ENCODE measurements at places on chromosomes 7 and 10.

- no peak for DNase-seq
Observed at GRCh38 chr7:113873554-113874151, 45.2 kb downstream of the PPP1R3A start.

DNA sequence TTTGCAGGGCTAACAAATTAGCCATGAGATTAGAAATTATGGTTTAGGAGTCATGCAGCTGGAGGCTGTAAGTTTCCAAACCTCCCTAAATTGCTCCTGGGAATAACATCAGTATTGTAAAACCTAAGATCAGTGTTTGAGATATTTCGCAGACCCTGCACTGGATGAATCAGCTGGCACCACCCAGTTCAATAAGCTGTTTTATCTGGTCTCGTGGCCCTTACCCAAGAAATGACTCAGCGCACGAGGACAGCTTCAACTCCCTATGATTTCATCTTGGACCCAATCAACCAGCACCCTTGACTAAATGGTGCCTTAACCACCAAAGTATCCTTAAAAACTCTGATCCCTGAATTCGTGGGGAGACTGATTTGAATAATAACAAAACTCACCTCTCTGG lies 482.0 kb upstream of the PCDH15 start:
- DNase-seq, result no peak

GRCh38 chr7:20244334-20245120 lies 27.3 kb upstream of the MACC1 start:
- no peak for DNase-seq

- no peak for DNase-seq
Observed at GRCh38 chr7:44288811-44289340, 36.5 kb downstream of the CAMK2B start.

DNA sequence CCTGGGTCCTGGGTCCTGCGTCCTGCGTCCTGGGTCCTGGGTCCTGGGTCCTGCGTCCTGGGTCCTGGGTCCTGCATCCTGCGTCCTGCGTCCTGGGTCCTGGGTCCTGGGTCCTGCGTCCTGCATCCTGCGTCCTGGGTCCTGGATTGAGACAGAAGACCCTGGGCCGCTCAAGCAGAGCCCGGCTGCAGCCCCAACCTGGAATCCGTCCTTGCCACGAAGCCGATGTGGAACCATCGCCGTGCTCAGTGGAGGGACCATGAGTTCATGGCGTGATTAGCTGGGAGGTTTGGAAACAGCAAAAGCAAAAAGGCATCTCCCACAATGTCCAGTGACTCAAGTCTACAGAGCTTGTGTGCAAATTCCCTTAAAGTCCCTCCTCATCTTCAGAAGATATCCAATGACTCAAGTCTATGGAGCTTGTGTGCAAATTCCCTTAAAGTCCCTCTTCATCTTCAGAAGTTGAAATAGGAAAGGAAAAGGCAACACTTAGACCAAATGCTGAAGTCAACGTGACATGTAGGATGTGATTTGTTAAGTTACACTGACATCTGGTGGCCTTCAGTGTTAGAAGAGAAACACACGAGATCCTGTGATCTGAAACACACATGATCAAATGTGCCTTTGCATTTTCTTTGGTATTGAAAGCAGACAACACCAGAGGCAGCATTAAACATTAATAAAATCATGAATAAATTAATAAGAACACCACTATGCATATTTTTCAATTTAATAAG lies 179.9 kb downstream of the PTPRN2 start:
- peak; percentile 30 for DNase-seq

GRCh38 chr7:20449176-20449575 lies 118.5 kb downstream of the ITGB8 start:
- DNase-seq, result no peak

GRCh38 chr7:158617737-158618128 lies 30.1 kb upstream of the PTPRN2 start:
- DNase-seq, result no peak

GRCh38 chr7:156091519-156092080 lies 279.3 kb upstream of the SHH start:
- no peak for DNase-seq

- DNase-seq, result no peak
Observed at GRCh38 chr7:9796241-9796640, 1177.4 kb upstream of the PHF14 start.

DNA sequence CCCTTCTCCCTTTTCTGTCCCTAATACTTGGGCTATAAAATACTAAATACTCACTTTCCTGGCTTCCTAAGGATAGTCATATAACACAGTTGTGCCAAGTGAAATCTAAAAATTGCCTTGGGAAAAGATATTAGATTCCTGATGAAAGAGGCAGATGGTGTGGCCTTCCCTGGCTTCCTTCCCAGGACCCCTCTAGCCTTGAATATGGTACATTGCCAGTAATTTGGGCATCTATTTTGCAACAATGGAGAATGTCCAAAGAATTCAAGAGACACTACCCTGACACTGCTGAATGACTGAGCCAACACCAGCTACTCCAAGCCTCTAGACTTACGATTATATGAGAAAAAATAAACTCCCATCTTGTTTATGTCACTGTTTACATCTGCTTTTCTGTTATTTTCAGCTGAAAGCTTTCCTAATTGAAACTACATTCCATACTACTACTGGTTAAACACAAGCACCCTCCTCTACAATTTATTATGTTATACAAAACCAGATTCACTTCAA lies 17.9 kb downstream of the COPG2 start:
- DNase-seq, result no peak

DNA sequence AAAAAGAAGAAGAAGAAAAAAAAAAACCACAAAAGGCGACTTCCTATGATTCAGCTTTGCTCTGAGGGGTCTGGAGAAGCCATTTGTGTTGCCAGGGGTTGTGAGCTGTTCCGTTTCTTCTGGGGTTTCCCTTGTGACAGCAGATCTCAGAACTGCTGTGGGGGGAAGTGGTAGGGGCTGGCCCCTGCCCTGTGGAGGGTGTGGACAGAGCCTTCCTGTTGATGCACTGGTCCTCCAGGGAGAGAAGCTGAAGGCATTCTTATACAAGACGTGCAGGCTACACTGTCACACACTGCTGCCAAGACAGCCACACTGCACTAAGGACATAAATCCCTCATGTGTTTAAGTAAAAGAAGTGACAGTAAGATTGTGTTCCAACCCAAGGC lies 17.3 kb upstream of the CSGALNACT2 start:
- no peak for DNase-seq

DNA sequence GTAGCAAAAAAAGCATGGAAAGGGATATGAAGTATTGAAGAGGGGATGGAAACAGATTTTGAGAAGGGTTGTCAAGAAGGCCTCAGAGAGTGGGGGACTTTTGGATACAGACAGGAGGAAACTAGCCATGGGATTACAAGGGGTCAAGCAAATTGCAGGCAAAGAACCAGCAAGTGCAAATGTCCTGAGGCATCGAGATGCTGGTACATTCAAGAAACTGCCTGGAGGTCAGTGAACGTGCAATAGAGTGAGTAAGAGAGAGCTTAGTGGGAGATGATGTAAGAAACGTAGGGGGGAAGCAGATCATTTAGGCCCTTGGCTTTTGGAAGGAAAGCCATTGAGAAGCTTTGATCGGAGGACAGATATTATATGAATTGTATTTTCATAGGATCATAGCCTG lies 227.4 kb upstream of the AGK start:
- no peak for DNase-seq

GRCh38 chr10:96585736-96586418 lies 935 bp downstream of the TM9SF3 start:
- DNase-seq, result no peak

DNA sequence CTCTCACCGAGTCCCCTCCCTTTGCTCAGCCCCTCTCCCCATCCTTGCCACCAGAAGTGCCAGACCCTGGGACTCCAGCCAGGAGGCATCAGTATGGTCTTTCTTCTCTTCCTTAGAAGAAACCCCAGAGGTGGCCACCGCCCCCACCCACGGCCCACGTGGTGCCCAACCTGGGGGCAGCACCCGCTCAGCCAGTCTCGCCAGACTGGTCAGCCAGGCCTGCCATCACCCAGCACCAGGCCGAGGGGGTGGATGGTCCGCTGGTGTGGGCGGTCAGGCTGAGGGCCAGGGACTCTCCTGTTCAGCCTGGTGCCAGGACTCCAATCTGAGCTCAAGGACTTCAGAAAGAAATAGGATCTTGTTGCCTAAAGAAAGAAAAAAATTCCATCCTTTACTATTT lies 5.8 kb upstream of the CLDN4 start:
- DNase-seq, result no peak

DNA sequence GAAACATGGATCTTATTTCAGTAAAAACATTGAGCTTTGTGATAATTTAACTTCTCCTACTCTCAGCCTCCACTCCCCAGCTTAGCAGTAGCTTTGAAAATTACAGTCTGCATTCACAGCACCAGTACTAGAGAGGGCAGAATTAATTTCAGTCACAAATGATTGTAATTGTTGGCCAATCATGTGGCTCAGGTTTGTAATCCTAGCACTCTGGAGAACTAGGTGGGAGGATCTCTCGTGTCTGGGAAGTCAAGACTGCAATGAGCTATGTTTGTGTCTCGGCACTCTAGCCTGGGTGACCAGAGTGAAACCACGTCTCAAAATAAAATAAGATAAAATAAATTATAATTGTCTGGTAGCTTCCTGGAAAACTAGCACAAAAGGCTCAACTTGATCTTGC lies 620.9 kb downstream of the TNS3 start:
- no peak for DNase-seq

DNA sequence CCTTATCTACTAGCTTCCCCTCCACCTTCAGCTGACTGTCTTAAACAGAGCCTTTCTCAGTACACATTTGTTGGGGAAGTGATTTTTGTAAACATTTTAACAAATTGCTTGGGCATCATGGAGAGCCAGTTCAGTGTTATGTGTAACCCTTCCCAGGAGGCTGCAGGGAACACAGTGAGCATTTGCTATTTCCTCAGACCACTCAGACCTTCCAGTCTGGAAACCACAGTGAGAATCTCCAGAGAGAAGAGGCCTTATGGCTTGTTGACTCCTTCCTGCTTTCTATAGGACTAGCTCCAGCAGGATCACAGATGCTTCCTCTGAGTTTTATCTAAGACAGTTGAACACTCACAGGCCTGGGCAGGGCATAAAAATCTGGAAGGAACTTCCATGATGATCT lies 409.8 kb upstream of the NPVF start:
- no peak for DNase-seq

GRCh38 chr10:42553064-42553407 lies 85.3 kb downstream of the ZNF33B start:
- DNase-seq, result no peak

DNA sequence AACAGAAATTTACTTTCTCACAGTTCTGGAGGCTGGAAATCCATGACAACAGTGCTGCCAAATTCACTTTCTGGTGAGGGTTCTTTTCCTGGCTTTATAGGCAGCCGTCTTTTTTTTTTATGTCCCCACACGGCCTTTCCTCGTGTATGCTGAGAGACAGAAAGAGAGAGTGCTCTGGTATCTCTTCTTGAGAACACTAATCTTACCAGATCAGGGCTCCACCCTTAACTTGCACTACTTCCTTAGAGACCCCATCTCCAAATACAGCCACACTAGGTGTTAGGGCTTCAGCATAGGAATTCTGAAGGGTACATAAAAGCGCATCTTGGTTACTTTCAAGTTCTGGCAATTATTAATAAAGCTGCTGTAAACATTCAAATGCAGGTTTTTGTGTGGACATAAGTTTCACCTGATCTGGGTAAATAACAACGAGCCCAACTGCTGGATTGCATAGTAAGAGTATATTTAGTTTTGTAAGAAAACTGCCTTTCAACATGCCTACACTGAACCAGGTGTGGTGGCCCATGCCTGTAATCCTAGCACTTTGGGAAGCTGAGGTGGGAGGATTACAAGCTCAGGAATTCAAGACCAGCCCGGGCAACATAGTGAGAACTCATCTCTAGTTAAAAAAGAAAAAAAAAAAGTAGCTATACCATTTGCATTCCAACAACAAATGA lies 8.2 kb upstream of the C1GALT1 start:
- no peak for DNase-seq

Data from NCI-H748 treated with DMSO at 0.1 percent for 48 hours (cell line).